ENCODE measurements at places on chromosomes 7 and 10.

GRCh38 chr7:84199216-84199615, 4.6 kb upstream of the SEMA3A start:
- no peak for DNase-seq

- DNase-seq, result no peak
Observed at GRCh38 chr7:157674027-157674714, 337.4 kb downstream of the DNAJB6 start.

- DNase-seq, result no peak
Observed at GRCh38 chr7:111006691-111007090, 84.2 kb upstream of the LRRN3 start.

DNA sequence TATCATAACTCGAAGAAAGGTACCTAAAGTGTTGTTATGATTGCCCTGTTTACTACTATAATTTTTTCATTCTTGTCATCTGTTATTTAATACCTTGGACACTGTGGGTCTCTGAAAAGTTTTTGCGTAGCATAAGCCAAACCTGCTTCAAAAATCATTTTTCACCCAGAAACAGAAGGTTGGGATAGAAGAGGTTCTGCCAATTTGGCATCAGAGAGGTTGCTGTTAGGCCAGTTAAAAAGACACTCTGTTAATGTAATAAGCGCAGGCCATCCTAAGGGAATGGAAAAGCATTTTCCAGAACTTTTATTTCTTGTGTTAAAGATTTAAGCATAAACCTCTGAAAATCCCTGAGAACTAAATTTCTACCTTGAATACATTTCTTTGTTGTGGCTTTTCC, 212.2 kb downstream of the BMPER start:
- no peak for DNase-seq

DNA sequence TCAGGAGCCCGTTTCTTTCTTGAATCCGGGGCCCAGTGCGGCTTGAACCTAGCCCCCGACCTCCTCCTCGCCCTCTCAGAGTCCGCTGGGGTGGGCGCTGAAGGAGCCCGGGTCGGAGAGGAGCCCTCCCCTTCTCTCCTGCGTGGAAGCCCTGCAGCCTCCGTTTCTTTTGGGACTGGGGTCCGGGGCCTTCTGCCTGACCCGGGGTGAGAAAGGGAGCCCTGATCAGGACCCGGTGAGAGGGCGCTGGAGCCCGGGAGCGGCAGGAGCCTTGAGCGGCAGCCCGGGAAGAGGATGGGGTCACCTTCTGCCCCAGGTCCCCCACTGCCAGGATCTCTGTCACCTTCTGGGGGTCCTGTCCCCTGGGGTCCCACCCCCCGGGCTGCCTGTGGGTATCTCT, 162.3 kb downstream of the ZNF33B start:
- DNase-seq, result no peak

GRCh38 chr7:23449941-23450340, 20.4 kb downstream of the IGF2BP3 start:
- DNase-seq, result no peak

DNA sequence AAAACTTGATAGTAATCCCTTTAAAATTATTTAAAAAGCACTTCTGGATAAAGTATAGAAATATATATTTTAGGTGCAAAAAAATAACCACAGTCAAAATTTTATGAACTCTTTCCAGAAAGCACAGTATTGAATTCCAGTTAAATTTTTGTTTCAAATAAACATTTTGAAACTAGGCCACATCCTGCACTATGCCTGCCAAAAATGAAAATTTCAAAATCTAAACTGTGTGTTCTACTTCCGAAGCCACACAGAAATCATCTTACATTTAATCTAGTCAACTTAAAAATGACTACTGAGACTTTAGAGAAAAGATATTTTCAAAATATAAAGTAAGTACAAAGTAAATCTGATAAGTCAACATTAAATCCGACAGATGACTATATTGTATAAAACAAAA, 50.0 kb downstream of the MAGI2 start:
- no peak for DNase-seq

DNA sequence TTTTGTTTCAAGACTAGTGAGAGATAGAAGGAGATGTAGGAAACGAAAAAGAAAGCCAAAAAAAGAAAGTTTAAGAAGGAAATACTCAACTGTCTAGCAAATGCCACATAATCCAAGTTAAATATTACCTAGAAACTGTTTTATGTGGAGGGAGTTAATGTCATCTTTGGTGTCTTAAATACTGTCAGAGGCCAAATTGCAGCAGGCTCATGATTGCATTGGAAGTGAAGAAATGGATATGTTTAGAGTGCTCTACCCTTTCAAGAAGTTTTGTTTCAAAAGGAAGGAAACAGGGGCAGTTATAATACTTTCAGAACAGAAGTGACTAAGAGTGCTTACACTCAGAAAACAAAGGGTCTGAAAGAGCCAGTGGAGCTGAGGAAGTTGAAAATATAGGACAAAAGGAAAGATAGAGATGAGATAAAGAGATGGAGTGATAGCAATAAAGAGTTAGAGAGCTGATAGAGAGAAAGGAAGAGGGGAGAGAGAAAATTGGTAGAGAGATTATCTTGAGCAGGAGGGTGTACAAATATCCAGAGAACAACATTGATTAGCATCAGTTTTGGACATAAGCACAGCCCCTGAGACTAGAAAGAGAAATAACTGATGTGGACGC, 28.0 kb upstream of the GNAI1 start:
- DNase-seq, result no peak

DNA sequence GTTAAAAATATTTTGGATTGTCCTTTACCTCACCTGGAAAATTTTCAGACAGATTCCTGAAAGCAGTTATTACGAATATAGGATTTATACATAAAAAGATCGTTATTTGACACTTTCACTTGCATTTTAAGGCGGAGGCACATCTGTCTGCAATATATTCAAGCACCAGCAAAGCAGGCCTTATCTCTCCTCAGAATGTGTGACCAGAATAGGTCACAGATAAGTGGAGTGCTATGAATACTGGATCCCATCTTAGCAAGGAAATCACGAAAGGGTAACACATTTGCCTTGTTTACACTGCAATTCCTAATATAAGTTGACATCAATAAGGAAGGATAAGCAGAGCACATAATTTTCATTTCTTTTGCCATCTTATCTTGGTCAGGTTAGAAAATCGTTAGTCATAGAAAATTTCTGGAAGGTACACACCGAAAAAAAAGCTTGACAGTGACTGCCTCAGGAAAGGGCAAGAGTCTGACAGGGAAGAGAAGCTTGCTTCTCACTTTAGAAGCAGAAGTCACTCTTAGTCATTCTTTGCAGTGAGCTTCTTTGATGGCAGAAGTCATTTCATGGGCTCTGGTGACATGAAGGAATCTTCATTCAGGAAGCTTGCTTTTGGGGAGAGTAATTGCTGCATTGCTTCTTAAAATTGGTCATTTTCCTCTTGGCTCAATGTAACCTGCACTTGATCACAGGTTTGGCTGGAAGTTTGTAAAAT, 98.1 kb upstream of the STK17A start:
- no peak for DNase-seq

DNA sequence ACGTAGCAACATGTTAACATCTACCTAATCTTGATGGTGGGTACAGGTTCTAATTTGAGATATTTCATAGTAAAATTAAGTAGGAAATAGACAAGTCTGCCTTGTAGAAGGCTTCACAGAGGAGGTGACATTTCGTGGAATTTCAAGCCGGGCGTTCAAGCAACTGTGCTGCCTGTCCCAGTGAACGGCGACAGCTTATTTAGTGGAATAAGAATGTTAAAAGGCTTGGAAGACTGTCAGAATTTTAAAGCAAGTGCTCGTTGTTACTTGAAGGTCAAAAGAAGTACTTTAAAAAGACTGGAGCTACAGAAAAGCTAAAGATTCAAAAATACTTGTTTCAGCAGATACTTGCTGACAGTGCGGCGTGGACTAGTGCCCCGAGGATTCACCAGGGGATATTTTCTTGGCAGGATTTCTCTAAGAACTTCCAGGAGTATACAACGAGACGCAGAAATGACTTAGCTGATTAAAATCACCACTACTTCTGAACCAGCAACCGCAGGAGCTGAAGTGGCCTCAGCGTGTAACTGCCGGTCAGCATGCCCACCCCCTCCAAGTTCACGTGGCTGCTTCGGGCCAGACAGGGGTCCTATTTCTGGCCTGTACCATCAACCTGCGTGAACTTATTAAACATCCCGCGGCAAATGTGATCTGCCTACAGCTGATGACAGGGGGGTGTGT, 46.5 kb downstream of the CTBP2 start:
- no peak for DNase-seq

DNA sequence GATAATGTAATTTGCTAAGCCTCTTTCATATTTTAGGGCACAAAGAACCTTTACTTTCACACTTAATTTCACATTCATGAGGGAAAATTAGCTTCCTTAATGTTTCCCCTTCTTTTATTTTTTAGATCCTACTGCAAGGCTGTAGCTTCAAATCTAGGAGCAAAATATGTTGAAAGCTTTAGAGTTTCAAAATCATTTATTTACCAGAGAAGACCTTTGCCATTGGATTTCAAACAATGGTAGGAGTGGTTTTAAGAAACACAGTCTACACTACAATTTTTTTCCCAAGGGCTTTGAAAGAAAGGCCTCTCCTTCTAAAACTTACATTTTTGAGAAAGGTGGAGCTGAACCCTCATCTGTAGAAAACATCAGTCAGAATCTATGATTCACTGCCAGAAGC, 43.3 kb upstream of the MEOX2 start:
- DNase-seq, result no peak

- peak; percentile 74 for DNase-seq
Observed at GRCh38 chr7:111090846-111091245, at the start of gene LRRN3. Gene LRRN3, plus strand, starts transcription at chr7:111091127. Its CDS starts 31,646 bp downstream, at chr7:111122773.

GRCh38 chr10:23155169-23155568, 36.9 kb upstream of the PTF1A start:
- peak; percentile 26 for DNase-seq

DNA sequence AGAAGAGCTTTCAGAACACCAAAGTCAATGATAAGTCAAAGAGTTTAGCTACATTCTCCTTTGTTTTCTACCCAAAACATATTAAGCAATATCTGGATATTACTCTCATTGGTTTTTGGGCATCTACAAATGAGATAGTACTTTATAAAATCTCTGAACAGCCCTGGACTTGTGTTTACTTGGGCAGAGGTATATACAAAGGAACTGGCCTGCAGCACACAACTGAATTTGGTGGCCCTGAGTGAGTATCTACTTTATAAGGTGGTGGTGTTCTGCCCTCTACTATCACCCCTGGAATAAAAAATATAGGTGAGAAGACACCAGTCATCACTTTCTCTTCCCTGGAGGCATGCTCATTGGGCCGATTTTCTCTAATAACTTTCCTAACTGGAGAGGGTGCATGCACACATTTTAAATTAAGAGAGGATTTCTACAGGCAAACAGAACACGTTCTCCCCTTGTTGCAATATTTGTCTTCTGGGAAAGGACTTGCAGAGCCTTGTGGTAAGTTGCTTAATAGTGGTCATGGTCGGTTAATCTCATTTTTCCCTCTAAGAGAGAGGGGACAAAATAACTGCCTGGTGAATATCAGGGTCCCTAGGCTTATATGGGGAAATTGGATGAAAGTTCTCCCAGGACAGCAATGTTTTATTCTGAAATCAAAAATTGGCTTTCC, 41.1 kb downstream of the OTUD1 start:
- no peak for DNase-seq

DNA sequence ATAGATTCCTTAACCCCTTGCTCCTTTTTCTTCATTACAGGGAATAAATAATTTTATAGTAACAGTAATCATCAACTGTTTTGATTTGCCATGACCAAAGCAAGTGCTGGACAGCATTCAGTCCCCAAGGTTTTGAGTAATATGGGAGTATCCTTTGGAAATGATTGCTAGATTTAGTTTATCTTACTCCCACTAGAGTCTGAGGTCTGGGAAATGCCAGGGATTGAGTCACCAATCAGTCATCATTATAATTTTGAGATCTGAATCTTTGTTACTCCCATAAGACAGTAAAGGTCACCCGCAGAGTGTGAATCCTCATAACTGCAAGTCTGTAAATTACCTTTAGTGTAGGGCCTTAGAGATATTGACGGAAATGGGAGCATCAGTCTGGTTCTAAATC, 133.7 kb upstream of the SEMA3E start:
- DNase-seq, result peak; percentile 12

DNA sequence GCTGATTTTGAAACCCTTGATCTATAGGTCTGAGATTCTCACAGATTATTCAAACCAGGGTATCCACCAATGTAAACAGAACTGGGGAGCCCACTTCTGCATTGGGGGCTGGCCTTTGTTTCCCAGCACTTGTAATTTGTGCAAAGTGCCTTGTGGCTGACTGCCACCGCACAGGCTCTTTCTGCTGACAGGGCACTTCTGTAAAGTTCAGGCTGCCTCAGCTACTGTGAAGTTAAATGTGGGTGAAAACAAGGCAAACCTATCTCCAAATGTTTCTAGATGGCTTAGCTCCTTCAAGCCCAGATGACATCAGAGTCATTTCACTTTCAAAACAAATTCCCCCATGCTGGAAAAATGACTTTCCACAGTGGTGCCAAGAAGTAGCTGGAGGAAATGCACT, 54.7 kb downstream of the GRID1 start:
- DNase-seq, result no peak

- DNase-seq, result peak; percentile 16
Observed at GRCh38 chr7:141151746-141152145, 77.9 kb downstream of the TMEM178B start.

DNA sequence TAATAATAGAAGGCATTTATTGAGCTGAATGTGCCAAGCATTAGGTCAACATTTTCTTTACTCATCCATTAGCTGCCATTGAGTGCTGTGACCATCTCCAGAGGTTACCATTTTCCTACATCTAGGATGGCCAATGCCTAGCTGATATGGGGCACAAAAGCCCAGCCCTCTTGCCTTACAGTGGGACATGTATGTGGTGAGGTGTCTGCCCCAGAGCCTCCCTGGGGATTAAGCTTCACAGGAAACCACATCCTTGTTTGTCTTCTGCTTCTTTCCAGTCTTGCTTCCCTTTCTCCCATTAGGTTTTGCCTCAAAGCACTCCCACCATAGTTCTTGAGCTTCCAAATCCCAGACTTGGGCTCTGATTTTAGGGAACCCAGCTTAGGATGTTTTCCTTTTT, 258.7 kb downstream of the SORCS3 start:
- no peak for DNase-seq

GRCh38 chr10:130495116-130495862, 359.1 kb downstream of the GLRX3 start:
- DNase-seq, result no peak

- DNase-seq, result no peak
Observed at GRCh38 chr10:18313626-18314025, 173.4 kb downstream of the CACNB2 start.

DNA sequence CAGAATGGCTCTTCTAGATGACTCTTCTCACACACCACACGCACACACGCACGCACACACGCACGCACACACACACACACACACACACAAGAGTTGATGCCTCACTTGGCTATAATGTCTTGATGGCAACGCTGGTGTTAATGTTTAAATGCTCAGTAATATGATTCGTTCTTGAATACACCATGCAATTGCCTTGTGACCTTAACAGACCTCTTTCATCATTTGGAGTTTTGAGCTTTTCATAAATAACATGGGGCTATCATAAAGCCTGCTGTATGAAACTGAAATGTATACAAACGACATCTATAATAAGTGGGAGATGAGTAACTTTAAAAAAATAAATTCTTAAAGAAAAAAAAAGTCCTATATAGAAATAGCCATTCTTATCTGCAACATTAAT, 8.2 kb downstream of the JCAD start:
- no peak for DNase-seq

Measured in M059J (cell line).